ENCODE measurements at places on chromosomes 16 and 17.
A peak's percentile ranks its signal among the peaks of the same experiment; 100 is the strongest.

GRCh38 chr16:87524407-87524806 lies 31.6 kb upstream of the ZCCHC14 start:
- no peak for DNase-seq

GRCh38 chr17:71409137-71409536 lies 711.7 kb upstream of the SOX9 start:
- DNase-seq: no peak

GRCh38 chr17:80650751-80651518 lies 106.3 kb downstream of the RPTOR start:
- DNase-seq: no peak

DNA sequence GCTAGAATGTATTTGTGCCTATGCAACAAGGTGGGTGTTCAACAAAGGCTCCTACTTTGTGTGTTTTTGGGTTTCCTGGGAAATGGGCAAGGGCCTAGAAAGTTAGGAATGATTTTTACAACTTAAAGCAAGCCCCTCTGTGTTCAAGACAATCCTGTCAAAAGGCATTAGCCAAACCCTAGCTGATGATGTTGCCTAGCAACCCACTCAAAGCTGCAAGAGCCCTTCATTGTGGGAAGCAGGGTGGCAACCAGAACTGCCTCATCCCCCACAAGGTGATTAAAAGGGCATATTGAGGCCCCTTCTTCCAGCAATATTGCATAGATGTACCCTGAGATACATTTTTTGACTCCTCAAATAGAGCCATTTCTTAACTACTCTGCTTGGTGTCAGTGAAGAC lies 16.0 kb upstream of the RASL10B start:
- DNase-seq: no peak

GRCh38 chr17:7109461-7110322 lies 4.9 kb downstream of the ASGR2 start:
- DNase-seq: no peak

GRCh38 chr16:8283195-8283594 lies 307.1 kb downstream of the TMEM114 start:
- DNase-seq: no peak

GRCh38 chr17:8225813-8226535 lies 15.6 kb upstream of the AURKB start:
- DNase-seq: peak; percentile 75

DNA sequence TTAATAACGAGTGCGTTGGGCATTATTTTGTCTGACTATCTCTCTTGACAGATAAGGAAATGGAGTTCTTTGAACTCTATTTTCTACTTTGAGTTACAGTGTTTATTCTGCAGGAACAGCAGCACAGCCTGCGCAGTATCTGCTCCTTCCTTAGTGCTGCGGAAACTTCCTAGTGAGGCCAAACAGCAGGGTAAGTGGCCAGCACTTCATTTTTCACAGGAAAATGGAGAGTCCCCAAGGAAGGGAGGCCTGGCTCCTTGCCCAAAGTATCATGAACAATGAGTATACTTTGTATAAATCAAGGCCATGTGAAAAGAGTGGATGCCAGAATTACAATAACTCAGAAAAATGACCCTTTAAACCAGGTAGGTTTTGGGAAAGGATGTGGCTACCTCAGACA lies 140.6 kb downstream of the VPS53 start:
- DNase-seq: no peak

- no peak for DNase-seq
These were observed 7.3 kb downstream of the CMTM4 start for GRCh38 chr16:66689282-66689681.

GRCh38 chr16:27318392-27319256 lies 4.8 kb downstream of the IL4R start:
- peak; percentile 35 for DNase-seq

DNA sequence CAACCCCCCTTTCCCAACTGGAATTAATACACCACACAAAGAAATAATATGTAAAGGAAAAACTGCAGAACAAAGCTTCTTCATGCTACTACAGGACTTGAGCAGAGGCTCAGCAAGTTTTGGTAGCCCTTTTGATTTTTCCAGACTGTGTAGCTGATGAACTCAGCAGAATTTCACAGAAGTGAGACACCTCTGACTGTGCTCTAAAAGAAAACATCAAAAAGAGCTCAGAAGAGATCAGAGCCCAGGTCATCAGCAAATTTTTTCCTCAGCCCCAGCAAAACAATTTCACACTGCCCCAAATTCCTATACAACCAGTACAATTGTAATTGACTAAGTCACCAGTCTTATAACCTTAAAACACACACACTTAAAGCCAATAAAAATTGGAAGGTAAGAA lies 38.0 kb downstream of the TTC19 start:
- no peak for DNase-seq

- no peak for DNase-seq
These were observed 14.7 kb upstream of the ST6GALNAC1 start for GRCh38 chr17:76658242-76658662.

- DNase-seq: no peak
These were observed 1.5 kb downstream of the MRPL27 start for GRCh38 chr17:50371526-50371925.

- DNase-seq: no peak
These were observed 9.8 kb downstream of the SCO1 start for GRCh38 chr17:10687499-10687898.

DNA sequence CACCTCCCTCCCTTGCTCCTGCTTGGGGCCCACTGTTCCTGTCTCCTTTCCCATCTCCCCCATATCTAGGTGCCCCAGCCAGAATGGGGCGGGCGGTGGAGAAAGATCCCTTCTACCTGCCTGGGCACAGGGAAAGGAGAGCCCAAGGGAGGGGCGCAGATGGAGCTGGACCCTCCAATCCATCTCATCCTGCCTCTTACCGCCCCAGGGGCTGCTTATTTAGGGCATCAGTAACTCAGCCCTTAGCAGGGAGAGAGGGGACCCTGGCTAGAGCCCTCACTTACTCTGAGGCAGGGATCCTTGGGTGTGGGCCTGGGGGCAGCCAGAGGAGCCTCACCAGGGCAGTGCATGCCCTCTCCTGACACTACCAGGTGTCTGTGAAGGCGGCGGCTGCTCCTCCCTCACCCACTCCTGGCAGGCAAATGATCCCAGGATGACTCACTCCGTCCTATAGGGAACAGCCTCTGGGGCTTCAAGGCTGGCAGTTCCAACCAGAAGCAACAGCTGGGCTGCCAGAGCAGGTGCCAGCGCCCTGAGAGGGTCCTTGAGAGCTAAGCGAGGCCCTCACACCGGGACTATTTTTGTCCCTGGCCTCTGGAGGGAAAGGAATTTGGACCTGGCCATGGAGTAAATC lies 16.3 kb upstream of the BCAR1 start:
- no peak for DNase-seq

- no peak for DNase-seq
These were observed 40.4 kb downstream of the USP22 start for GRCh38 chr17:21002309-21003006.

DNA sequence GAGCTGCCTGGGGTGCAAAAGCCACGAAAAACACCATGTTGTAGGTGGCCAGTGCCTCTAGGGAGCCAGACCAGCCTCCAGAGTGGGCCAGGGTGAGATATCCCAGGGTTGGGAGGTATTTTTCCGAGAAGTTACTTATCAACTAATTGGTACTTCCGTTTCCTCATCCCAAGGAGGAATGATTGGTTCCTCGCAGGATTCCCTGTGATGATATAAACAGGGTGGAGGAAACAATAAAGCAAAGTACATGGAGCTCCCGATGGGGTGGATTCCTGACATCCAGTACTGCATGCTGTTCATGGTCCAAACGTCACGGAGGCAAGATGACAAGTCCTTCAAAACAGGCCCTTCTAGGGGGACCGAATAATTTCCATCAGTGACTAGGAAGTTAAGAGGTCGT lies 39.4 kb upstream of the FOXF1 start:
- no peak for DNase-seq

DNA sequence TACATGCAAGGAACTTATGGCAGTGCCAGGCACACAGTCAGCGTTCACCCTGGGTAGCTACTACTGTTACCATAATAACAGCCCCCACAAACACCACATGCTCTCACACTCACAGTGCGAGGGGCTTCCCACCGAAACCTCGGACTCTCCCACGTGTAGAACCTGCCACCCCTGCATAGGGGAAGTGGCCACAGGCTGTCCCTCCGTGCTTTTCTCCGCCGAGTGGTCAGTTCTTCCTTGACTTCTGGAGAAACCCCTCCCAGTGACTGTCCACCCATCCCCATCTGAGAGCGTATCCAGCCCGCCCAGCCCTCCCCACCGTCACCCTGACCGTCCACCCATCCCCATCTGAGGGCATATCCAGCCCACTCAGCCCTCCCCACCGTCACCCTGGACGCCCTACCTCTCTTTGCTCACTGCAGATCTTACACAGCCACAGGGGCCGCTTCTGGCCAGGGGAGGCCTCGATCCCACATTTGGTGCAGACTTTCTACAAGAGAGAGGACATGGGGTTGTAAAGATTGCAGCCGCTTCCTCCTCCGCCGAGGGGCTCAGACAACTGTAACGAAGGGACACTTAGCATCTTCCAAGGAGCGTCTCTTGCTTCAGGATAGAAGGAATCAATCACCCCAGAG lies 71.1 kb downstream of the RPH3AL start:
- DNase-seq: no peak

- DNase-seq: peak; percentile 47
These were observed 548 bp downstream of the HAGH start for GRCh38 chr16:1825864-1826690.

DNA sequence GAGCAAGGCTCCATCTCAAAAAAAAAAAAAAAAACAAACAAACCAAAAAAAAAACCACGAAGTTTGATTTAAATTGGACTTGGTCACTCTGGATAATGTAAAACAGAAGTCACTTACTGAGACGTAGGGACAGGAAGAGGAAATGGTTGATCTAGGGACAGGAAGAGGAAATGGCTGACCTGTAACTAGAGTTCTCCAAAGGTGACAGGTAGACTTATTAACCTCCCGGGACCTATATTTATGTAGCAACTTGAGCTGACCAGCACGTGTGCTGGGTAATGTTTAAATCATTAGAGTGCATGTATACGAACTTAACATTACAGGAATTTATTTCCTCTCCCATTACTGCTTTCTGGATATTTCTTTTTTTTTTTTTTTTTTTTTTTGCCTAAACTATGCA lies 81.5 kb upstream of the DHX40 start:
- DNase-seq: no peak

DNA sequence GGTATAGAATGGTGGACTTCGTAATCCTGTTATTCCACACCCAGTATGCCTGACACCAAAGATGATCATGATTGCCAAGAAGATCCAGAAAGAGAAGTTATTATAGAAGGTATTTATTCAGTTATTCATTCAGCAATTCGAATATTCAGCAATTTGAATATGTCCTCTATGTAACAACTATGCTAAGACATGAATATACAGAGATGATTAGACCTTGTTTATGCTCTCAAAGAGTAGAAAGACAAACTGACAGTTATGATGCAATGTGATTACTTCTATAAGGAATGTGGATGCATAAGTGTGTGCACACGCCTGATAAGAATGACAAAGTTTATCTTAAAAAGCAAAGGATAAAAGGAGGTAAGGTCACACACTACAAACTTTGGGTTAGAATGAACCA lies 218.1 kb downstream of the CDH11 start:
- DNase-seq: no peak
